Putamen (tissue), 1 donor: ENCODE measurements at places on chromosomes 3 and 15.

DNA sequence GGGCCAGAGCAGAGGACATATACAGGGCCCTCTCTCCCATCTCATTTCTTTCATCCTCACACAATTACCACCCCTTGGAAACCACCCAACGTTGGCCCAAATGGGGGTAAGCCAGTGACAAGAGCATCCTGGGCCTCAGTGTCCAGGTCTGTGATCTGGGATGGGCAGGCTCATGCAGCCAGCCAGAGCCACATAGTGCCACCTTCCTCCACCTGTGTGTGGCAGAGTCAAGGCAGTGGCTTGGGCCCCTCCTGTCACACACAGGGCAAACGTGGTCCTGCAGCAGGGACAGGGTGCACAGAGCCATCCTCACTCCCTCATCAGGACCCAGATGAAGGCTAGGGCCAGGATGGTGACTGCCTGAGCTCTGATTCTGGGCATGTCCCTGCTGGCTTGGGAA is 2.3 kb upstream of the MYL3 start:
- DNase-seq: no peak

DNA sequence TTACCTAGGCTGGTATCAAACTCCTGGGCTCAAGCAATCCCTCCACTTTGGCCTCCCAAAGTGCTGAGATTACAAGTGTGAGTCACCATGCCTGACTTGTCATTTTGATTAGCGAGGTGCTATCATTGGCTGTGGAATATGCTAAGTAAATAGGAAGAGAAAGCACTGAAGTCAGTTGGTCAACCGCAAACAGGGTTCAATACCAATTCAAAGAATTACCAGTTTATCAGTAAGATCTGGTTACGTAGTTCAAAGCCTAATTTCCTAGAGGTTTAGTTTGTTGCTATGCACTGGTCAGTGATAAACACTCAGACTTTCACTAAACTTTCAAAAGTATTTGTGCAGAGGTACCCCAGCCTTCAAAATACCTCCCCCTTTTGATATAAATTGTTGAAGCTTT is 29.5 kb downstream of the GLB1 start:
- DNase-seq: no peak

DNA sequence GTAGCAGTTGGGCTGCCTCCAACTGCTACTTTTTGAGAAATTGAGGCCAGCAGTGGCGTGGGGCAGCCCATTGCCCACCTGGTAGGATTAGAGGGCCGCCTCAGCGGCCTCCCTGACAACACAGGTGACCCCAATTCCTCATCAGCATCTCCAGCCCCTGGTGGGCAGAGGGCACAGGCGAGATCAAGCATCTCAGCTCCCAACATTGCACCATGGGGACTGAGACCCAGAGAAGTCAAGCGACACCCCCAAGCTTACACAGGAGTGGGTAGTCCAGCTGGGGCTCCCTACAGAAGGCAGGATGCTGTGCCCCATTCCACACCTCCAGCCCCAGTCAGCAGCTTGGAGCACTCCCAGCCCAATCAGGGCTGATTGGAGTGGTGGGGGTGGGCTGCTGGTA is 228 bp upstream of the H1-8 start:
- no peak for DNase-seq

DNA sequence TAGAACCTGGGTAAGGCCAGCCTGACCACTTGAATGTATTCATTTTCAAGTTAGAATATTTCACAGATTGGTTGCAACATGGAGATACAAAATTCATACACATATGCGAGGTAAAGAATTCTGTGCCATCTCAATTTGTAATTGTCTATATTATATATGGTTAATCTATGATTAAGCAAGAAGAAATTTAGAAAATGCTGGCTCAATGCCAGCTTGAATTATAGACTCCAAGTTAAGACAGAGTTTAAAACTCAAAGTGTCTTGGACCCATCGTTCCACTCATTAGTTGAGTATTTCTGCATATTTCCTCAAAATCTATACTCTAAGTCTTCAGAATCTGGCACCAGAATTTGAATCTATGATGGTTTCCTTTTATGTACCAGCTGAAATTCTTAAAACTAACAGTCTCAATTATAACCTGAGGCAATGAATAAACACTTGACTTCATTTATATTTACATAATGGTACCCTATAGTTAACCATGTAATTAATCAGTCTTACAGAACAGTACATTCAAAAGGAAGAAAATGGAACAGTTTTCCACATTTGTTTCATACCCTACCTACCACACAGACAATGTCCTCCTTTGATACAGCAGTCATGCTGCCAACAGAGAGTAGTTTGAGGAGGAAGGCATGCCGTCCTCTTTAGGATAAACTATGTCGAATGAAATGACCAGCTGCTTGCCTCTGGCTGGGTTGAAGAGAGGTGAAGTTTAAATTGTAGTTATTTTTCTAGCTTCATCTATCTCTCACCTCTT is 95.7 kb downstream of the CD47 start:
- no peak for DNase-seq

DNA sequence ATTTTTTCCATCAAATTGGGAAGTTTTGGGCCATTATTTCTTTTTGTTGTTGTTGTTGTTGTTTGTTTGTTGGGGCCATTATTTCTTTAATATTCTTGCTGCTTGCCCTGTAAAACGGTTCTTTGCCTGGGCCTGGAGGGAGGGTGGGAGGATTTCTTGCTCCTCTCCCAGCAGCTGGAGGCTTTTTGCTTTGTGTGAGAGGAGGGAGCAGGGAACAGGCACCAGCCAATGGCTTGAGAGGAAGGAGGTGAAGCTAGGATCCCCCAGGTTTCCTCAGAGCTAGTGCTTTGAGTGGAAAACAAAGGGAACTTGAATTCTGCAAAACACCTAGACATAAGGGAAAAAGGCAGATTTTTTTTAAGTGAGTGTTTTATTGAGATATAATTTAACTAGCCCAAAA is 61.2 kb upstream of the DNAJC19 start:
- DNase-seq: no peak

- no peak for DNase-seq
Observed at GRCh38 chr3:100131241-100131640, 16.9 kb upstream of the FILIP1L start.

- DNase-seq: no peak
Observed at GRCh38 chr3:194715022-194715800, 29.5 kb downstream of the FAM43A start.

- no peak for DNase-seq
Observed at GRCh38 chr15:56667517-56667916, 65.8 kb downstream of the ZNF280D start.

DNA sequence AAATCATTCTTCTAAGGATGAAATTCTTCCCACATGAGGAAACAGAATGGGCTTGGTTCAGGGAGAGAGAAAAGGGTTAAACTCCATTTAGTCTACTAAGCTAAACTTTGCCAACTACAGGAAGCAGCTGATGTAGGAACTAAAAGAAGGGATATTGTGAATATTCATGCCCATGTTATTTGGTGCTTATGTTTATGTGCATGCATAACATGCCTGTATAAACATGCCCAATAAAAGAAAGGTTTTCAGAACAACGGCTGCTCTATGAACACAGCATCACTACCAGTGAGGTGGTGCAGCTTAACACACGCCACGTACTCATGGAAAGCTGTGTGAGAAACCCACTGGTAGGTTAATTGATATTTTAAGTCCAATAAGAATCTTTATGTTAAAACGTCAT is 59.4 kb upstream of the VGLL4 start:
- DNase-seq: no peak

- no peak for DNase-seq
Observed at GRCh38 chr3:61030469-61031035, 220.7 kb downstream of the FHIT start.

GRCh38 chr3:172836390-172836997 is 86.0 kb downstream of the ECT2 start:
- DNase-seq: peak; percentile 15

GRCh38 chr3:134880431-134880830 is 85.4 kb downstream of the EPHB1 start:
- no peak for DNase-seq

DNA sequence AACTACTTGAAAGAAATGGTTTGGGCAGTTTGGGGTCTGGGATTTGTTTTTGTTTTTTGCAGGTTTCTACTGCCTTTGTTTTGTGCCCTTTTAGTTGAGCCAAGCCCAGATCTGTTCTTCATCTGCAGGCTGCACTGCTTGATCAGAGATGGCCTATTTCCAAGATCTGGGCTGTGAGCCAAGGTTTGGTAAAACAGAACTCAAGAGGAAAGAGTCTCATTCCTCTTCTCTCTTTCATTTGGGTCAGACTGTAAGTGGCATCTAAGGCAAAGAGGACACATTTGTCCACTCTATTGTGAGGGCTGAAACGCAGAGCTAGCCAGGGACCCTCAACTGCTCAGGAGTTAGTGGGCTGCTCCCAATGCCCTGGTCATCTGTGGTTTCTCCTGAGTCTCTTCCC is 104.4 kb upstream of the UBE3A start:
- peak; percentile 81 for DNase-seq

- no peak for DNase-seq
Observed at GRCh38 chr3:99114565-99115291, 213.2 kb upstream of the DCBLD2 start.

DNA sequence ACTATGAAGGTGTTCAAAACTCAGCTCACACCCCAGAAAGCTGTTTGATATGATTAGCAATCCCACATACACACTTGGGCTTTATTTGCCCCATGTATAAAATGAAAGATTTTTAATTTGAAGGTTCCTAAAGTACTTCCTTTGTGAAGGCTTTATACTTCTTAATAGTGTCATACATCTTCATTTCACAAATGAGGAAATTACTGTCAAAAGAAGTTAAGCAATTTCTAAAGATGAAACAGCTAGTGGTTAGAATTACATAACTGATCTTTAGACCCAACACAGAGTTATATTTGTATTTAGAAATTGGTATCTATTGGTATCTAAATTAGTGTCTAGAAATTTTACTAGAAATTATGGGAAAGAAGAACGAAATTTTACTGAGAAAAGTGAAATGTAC is 7.1 kb downstream of the CD200R1 start:
- DNase-seq: no peak

DNA sequence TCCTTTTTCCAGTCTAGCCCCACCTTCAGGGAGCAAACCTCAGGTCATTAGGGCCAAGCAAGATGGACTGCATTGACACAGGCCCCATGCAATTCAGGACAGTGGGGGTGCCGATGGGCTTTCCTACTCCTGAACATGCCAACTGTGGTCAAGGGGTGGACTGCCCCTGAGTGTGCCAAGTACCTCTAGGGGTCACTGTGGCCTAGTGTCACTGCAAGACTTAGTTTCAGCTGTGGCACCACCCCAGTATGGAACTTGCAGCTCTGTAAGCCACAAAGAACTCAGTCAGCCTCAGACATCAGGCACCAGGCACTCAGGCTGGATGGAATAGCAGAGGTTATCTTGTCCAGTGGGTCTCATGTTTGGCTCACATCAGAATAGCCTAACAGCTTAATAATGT is 32.3 kb downstream of the EXOG start:
- no peak for DNase-seq

GRCh38 chr3:17151598-17152373 is 267.0 kb downstream of the PLCL2 start:
- DNase-seq: peak; percentile 24

DNA sequence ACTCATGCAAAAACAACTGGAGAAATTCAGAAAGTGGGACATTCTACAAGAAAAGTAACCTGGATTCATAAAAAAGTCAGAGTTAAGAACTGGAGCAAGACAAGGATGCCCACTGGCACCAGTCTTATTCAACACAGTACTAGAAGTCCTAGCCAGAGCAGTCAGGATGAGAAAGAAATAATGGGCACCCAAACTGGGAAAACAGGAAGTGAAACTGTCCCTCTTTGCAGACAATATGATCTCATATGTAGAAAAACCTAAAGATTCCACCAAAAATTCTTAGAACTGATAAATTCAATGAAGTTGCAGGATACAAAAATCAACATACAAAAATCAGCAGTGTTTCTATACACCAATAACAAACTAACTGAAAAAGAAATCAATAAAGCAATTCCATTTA is 37.4 kb downstream of the TXNRD3 start:
- no peak for DNase-seq

GRCh38 chr3:19598870-19599269 is 335.1 kb downstream of the EFHB start:
- no peak for DNase-seq

DNA sequence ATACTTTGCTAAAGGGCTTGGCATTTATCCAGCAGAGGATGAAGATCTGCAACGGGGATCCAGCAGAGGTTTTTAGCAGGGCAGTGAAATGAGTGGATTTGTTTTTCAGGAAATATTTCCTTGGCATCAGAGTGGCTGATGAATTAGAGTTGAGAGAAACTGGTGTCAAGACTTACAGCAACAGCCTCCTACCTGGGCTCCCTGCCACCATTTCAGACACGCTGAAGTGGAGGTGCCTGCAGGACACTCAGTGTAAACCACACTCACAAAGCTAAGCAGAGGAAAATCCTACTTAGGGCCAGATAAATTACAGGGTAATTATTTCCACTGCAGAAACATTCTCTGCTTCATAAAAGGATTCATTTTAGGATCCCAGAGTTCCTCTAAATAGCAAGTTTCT is 519.7 kb downstream of the FGF12 start:
- no peak for DNase-seq

GRCh38 chr3:195020921-195021320 is 250.0 kb downstream of the XXYLT1 start:
- DNase-seq: no peak
